Keratinocyte (primary cell): ENCODE measurements at places on chromosomes 13 and 19.

GRCh38 chr19:5621945-5622464, 571 bp downstream of the SAFB2 start:
- no peak for DNase-seq

DNA sequence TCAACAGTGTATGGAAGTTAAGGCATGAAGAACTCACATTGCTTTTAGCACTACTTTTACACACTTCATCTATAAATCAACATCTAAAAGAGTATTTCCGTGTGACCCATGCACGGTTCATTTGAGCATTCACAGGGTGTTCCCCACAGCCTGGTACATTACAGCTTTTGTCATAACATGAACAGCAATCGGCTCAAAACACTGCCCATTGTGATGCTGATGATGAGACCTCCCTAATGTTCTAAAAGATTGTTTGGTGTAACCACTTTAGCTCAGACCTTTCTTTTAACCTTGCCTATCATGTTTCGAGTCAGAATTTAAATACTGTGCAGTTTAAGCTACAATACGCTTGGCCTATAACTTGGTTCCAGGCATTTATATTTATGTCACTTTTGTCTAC, 4.1 kb upstream of the KLF5 start:
- no peak for DNase-seq

GRCh38 chr13:21625366-21625765, 21.4 kb upstream of the MICU2 start:
- no peak for DNase-seq

GRCh38 chr19:16095071-16095571, 16.6 kb upstream of the RAB8A start:
- no peak for DNase-seq

- DNase-seq, result no peak
Observed at GRCh38 chr19:54275951-54276350, 5.0 kb downstream of the LILRB2 start.

GRCh38 chr13:112624602-112625430, 36.9 kb upstream of the TUBGCP3 start:
- DNase-seq, result no peak

GRCh38 chr19:38706792-38707511, 37.3 kb downstream of the CAPN12 start:
- no peak for DNase-seq

GRCh38 chr13:75426421-75426820, 55.5 kb downstream of the TBC1D4 start:
- DNase-seq, result no peak

DNA sequence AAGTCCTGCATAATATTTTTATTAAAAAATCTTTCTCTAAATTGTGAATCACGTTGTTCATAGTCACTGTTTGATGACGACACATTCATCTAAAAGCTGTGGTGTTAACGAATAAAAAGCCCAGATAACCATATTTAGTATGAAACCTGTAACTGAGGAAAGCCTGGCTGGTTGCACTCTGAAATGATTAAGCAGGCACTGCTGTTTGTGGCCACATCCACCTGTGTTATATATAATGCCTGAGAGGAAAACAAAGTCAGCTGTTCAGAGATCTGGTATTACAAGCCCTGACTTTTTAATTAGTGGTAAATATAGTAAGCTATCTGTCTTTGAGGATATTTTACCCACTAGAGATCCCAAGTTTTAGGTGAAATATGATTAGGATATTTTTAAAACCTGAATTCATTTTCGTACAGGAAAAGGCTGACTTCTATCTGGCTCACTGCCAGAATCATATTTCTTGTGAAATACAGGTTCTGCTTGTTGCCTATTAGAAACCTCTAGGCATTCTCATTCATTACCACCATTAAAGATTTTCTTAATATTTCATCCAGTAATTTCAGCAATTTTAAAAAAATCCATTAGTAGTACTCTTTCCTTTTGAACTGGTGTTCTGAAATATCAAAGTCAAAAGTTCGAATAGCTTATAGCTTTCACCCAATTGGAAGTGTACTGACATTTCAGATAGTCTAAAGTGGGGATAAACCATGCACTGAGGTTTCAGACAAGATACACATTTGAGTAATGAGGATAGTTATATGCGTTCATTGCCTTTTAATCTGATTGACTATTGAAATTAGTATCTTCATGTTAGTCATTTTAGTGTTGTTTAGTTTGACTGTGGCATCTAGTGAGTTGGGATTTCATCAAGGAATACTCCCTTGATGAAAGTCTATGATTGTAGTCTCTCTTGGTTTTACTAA, 79.7 kb downstream of the LMO7 start:
- DNase-seq, result no peak

DNA sequence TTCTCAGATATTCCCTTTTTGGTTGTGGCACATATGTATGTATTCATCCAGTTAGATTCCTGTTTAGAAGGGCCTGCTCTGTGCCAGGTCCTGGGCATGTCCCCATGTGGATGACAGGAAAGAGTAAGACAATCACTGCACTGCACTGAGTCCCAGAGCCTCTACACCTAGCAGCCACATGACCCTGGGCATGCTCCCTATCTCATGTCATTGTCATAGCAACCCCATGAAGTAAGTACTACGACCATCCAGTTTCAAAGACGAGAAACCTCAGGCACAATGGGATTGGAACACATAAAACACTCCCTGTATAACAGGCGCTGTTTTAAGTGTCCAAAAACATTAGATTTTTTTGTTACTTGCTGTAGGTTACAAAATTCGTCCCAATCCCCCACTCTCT, 594.4 kb downstream of the UQCRFS1 start:
- no peak for DNase-seq

DNA sequence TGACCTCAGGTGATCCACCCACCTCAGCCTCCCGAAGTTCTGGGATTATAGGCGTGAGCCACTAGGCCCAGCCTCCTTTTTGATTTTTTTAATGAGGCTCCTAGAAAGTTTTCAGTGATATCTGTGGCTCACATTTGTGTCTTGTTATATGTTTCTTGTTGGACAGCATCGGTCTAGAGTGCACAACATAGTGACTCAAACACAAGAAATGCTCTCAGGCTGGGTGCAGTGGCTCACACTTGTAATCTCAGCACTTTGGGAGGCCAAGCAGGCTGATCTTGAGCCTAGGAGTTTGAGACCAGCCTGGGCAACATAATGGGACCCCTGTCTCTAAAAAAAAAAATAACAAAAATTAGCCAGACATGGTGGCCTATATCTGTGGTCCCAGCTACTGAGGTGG, 8.2 kb downstream of the PHF11 start:
- no peak for DNase-seq

- no peak for DNase-seq
Observed at GRCh38 chr13:38173403-38173802, 176.2 kb upstream of the UFM1 start.

DNA sequence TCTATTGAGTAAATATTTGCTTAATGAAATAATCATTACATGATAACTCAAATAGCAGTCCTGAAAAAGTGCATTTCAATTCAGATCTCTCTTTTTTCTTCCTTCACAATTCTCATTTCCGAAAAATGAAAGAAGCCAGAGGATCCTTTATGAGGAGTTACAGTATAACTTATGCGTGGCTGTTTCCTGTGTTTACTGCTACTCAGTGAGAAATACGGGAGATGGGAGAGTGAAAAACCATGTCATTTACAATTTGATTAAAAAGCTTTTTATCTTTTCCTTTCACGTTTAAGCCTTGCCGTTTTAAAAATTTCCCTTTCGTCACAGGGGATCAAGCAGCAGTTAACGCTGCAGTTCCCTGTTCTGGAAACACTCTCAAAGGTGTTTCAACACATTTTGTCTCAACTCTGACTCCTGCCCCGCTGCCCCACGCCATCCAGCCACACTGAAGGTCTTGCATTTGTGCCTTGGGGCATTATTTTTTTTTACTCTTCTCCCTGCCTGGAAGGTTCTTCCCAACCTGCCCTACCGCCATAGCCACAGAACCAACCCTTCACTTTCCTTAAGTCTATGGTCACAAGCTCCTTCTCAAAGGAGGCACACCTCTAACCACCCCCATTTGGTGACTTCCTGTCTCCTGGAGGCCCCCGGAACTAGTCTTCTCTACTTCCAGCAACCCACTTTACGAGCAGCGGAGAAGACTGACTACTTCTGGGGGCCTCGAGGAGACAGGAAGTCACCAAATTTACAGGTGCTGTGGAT, 17.0 kb downstream of the KL start:
- no peak for DNase-seq
